ENCODE measurements at places on chromosomes 1 and 21. TPM values are rescaled to one million over a fixed set of nuclear protein-coding genes. Genes with fewer than 3 reads are reported as not detected.

DNA sequence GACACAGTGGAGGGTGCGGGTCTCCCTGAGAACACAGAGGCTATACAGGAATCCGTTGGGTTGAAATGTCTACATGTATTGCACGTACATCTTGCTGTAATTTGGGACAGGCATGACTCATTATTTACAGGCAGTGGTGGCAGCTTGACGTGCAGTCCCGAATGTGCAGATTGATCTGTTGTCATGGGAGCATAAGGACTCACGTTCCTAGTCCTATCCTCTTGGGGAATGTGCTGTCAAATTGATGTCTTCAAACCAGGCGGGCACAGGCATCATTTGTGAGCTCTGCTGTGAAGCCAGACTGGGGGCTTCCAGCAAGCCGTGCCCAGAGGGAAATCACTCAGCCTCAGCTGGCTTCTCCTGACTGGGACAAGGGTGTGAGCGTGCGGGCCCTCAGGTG is 40.5 kb downstream of the S100B start:
- peaks cover 58% of the 10 kb centered on the region for H3K4me1 ChIP-seq
- DNase-seq, result no peak
- H3K27me3 ChIP-seq, result no peaks in the 10 kb centered on the region
- no peak overlapping the region for H3K4me3 ChIP-seq
- H3K27ac ChIP-seq, result no peak overlapping the region

GRCh38 chr1:239155466-239156091 is 230.8 kb upstream of the CHRM3 start:
- H3K36me3 ChIP-seq, result no peaks in the 10 kb centered on the region
- DNase-seq, result no peak
- H3K4me1 ChIP-seq, result no peaks in the 10 kb centered on the region
- H3K27ac ChIP-seq, result no peak overlapping the region
- no peaks in the 10 kb centered on the region for H3K27me3 ChIP-seq
- H3K4me3 ChIP-seq, result no peak overlapping the region

DNA sequence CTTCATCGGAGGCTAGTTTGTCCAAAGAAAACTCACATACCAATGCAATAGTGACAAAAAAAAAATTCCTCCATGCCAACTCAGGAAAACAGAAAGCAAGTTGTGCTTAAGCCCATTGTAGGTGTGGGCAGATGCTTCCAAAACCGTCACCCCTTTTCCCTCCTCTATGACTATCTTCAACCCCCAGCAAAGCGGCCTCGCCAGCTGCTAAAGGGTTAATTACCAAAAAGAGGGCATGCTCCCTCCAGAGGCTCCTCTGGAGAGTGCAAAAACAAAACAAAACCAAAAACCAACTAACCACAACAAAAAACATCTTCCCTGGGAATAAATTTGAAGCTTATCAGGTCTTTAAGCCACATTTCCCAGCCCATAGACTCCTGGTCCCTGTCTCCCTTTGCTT is 1.2 kb downstream of the LMOD1 start:
- no peak for DNase-seq
- H3K4me1 ChIP-seq, result peaks cover 10% of the 10 kb centered on the region
- H3K4me3 ChIP-seq, result no peak overlapping the region
- H3K36me3 ChIP-seq, result no peaks in the 10 kb centered on the region
- H3K27me3 ChIP-seq, result peaks cover 13% of the 10 kb centered on the region

DNA sequence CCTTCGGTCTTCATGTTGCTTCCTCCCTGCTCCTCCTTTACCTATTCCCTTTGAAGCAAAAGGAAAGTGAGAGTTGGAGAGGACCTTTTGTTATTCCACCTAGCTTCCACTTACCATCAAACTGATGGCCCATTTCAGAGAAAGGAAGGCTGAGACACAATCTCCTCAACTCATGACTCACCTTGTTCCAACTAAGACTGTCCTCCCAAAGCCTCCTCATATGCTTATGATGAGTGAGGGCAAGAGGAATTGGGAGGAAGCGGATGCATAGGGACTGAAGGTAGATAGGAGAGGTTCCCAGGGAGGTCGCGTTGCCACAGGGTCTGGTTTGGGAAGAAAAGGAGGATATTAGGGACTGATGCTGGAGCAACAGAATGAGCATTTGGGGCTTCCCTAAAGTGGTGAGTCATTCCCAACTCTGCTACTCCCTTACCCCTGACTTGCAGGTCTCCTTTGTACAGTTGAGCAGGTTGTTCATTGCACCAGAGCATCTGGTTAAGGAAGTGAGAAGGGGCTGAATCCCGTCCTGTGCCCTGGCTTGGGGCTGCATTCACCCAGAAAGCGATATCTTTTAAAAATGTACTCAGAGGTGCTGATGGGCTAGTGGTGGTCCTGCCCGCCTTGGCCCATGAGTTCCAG is 35.0 kb downstream of the LGR6 start:
- H3K4me1 ChIP-seq, result peaks cover 9% of the 10 kb centered on the region
- DNase-seq, result no peak
- H3K36me3 ChIP-seq, result no peaks in the 10 kb centered on the region
- no peak overlapping the region for H3K4me3 ChIP-seq
- no peak overlapping the region for H3K27ac ChIP-seq

DNA sequence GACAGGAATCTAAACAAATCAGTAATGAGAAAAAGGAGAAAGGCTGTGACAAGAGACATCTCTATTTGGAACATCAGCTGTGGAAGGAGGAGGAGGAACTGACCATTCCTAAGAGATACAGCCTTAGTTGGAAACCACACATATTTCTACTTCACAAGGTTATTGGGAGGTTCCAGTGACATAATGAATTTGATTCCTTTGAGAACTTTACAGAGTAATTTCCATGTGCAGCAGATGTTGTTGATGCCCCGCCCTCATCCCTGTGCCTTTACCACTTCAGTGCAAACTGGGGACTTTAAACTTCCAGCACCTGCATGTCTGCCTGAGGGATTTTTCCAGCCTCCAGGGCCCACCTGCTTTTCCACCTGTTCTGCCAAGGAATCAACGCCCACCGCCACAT is 9.3 kb upstream of the ST6GALNAC5 start:
- H3K27me3 ChIP-seq, result no peaks in the 10 kb centered on the region
- no peak for DNase-seq
- no peaks in the 10 kb centered on the region for H3K4me1 ChIP-seq
- no peak overlapping the region for H3K27ac ChIP-seq

DNA sequence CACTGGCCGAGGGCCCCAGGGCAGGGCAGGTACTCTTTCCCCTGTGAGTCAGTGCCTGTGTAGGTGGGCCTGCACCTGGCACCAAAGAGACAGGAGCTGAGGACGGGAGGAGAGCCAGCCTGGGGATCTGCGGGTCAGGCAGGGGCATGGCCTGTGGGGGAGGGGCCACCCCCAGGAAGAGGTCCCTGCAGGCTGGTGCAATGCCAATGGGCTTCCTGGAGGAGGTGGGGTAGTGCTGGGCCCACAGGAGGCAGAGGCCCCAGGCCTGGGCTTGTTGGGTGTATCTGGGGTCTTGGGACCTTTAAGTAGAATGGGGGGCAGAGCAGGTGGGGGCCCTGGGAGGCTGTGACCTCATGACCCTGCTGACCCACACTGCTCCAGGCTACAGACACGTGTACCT is 23.2 kb downstream of the PLCH2 start:
- no peak for DNase-seq
- no peaks in the 10 kb centered on the region for H3K27me3 ChIP-seq
- H3K4me1 ChIP-seq, result peaks cover 9% of the 10 kb centered on the region
- no peak overlapping the region for H3K27ac ChIP-seq
- H3K36me3 ChIP-seq, result no peaks in the 10 kb centered on the region

DNA sequence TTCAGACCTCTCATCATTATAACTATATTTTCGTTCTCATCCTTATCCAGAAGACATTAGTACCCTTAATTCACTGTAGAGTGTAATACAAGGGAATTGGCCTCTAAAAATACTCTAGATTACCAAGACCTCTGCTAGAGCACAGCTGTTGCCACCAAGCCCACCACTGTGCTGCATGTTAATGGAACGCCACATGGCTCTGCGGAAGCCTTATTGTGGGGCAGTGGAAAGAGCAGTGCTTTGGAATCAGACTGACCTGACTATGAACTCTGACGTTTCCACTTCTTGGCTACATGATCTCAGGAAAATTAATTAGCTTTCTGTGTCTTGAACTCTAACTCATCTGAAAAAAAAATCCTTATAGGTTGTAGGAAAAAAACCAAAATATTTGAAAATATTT is 222.1 kb downstream of the LMX1A start:
- no peak overlapping the region for H3K27ac ChIP-seq
- no peaks in the 10 kb centered on the region for H3K27me3 ChIP-seq
- no peaks in the 10 kb centered on the region for H3K4me1 ChIP-seq

DNA sequence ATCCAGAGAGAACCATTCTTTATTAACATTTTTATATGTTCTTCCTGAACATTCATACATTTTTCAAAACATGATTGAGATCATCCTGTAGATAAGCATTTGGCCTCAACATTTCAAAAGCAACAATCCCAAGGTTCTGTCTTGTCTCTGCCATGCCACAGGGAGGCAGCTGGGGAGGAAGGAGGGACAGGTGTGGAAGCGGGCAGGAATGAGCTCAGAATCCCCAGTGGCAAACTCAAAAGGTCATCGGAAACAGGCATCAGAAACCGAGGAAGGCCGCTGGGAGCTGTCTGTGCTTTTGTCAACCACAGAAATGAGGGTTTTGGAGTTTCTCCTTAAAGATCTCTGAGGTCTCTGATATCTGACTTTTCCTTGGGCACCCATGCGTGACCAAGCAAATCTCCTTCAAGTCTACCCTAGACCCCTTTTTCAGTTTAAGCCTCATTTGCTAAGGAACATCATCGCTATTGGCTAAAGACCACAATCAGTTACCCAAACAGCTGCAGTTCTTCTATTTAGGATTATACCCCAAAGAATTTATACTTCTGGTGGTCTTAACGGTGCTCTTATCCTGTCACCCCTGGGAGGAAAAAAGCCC is 34.0 kb downstream of the RASSF5 start:
- H3K27ac ChIP-seq, result no peak overlapping the region
- peaks cover 9% of the 10 kb centered on the region for H3K4me1 ChIP-seq
- peaks cover 4% of the 10 kb centered on the region for H3K36me3 ChIP-seq
- H3K27me3 ChIP-seq, result no peaks in the 10 kb centered on the region

DNA sequence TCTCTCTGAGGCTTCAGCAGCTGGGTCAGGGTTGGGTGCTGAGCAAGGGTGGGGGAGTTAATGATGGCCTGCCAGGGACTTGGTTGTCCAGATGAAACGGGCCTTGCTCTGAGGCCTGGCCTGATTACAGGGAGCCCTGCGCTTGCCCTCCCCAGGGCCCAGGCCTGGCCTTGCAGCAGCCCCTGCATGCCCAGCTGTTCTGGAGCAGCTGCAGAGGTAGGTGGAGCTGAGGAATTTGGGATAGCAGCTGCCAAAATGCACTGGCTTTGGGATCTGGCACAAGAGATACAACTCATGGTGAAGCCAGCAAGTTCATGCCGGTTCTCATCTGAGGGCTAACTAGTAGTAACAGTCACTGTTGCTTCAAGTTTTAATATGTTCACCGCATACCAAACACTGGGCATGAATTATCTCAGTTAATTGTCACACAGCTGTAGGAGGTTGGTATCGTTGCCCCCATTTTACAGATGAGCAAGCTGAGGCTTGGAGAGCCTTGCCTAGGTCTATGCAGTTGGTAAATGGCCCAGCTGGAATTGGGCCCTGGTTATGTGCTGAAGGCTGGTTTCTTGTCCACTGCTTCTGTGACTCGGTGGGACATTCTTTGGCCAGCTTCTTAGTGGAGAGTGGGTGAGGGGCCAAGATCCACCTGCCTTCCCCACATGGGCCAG is 7.3 kb upstream of the SERINC2 start:
- no peak for DNase-seq
- H3K4me1 ChIP-seq, result no peaks in the 10 kb centered on the region
- no peaks in the 10 kb centered on the region for H3K36me3 ChIP-seq
- H3K27me3 ChIP-seq, result no peaks in the 10 kb centered on the region
- no peak overlapping the region for H3K27ac ChIP-seq

GRCh38 chr1:150881331-150882070 is 5.1 kb upstream of the ARNT start:
- DNase-seq, result no peak
- H3K36me3 ChIP-seq, result no peaks in the 10 kb centered on the region
- no peaks in the 10 kb centered on the region for H3K27me3 ChIP-seq
- no peak overlapping the region for H3K27ac ChIP-seq
- H3K4me3 ChIP-seq, result no peak overlapping the region

DNA sequence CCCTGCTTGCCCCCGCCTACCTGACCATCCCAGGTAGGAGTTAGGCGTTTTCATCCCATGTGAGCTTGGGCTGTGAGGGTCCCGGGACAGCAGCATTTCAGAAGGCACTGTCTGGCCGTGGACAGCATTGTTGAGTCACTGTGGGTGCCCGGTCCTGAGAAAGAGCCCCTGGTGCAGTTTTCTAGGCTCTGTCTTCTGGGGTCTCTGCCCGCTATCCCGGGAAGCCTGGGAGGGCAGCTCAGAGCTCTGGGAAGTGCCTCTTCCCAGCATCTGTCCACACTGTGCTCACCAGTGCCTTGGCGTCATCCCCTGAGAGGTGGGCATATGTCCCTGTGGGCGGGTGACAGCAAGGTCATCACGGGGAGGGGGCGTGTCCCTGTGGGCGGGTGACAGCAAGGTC is 11.4 kb upstream of the ZNF669 start:
- H3K27me3 ChIP-seq, result peaks cover 40% of the 10 kb centered on the region
- no peaks in the 10 kb centered on the region for H3K36me3 ChIP-seq
- DNase-seq, result no peak
- peaks cover 15% of the 10 kb centered on the region for H3K4me1 ChIP-seq
- H3K27ac ChIP-seq, result no peak overlapping the region

DNA sequence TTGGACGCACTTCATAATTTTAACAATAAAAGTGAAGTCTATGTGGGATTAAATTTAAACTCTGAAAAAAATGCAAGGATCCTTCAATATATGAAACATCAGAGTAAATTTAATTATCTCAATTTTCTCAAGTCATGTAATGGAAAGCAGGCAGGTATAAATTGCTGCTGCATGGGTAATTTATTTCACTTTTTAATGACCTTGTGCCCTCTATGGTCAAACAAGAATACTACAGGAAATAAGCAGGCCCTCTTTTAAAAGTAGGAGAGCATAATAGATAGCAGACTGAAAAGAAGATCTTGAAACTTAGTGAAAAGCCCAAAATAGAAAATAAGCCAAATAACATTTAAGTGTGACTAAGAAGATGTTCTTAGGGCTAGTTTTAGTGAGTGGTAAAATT is 22.9 kb downstream of the BCAS2 start:
- no peaks in the 10 kb centered on the region for H3K36me3 ChIP-seq
- H3K4me3 ChIP-seq, result no peak overlapping the region
- no peaks in the 10 kb centered on the region for H3K4me1 ChIP-seq
- H3K27me3 ChIP-seq, result no peaks in the 10 kb centered on the region
- H3K27ac ChIP-seq, result no peak overlapping the region

- DNase-seq, result no peak
- H3K27ac ChIP-seq, result no peak overlapping the region
- H3K36me3 ChIP-seq, result no peaks in the 10 kb centered on the region
- no peak overlapping the region for H3K4me3 ChIP-seq
- no peaks in the 10 kb centered on the region for H3K4me1 ChIP-seq
- no peaks in the 10 kb centered on the region for H3K27me3 ChIP-seq
Observed at GRCh38 chr1:44437107-44437716, 32.2 kb downstream of the RNF220 start.

Gene GJA5
- not detected for total RNA-seq

Gene CD1E
- total RNA-seq, result not detected

Gene SLC41A1
- total RNA-seq, result 31.3 TPM

Gene CRP
- 2.1 TPM for total RNA-seq

Gene RPTN
- total RNA-seq, result not detected

Gene NCAM2
- 0.41 TPM for total RNA-seq

Gene XCL2
- total RNA-seq, result 1.7 TPM

Gene CD160
- 4.3 TPM for total RNA-seq

Gene CD101
- 4.8 TPM for total RNA-seq

All from T-cell (primary cell).